ENCODE measurements at places on chromosomes 2 and 18.

DNA sequence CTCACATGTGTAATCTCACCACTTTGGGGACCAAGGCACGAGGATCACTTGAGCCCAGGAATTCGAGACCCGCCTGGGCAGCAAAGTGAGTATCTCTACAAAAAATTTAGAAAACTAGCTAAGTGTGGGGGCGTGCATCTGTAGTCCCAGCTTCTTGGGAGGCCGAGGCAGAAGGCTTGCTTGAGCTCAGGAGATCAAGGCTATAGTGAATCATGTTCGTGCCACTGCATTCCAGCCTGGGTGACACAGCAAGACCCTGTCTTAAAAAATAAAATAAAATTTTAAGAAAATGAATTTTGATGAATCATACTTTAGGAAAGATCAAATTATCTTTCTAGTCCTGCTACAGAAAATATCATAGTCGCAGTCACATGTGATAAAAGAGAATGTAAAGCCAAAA is 46.9 kb downstream of the CABYR start:
- DNase-seq = no peak

DNA sequence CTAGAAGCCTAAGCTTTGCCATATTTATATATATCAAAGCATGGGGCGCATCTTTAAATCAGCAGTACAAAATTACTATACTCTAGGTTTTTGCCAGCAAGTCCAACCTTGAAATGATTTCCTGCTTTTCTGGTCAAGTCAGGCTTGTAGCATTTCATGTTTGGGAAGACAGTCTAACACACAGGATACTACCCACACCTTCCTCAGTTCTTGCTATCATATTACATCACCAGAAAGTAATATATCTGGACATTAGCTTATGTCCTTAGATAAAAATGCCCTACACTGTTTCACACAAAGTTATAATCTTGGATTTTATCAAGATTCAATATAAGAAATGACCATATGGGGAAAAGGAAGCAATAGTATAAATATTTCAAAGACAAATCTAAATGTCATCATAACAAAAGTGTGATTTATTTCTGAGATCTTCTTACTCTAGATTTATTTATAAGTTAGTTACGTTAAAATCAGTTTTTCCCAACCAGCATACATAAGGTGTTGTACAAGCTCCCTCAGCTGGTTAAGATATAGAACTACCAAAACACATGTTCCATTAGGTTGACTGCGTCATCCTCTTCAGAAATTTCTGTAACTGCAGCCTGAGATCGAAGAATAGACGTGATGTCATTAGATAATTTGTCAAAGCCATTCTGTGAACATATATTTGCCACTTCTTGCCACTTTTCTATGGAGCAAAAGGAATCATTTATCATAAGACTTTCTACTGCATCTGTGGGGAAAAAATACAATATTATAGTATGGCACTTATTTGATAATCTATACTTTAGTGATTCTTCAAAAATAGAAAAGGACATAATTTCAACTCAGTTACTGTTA is 56.6 kb downstream of the CLHC1 start:
- DNase-seq = peak; percentile 32

DNA sequence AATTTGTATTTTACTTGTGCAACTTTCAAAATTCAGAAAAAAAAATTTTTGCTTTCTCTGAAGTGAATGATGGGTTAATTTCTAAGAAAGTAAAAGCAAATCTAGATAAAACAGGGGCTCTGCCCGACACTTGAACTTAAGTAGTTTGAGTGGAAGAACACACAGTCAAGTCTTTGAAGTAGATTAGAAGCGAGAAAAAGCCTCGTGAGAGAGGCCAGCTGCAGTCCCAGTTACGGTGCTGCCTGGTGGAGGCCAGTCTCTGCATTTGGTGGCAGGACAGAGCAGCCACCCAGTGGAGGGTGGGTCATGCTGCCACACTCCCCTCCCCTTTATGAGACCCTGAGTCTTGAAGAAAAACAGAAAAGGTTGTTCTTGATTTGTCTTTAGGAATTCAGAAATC is 81.8 kb downstream of the INPP5D start:
- DNase-seq = no peak

DNA sequence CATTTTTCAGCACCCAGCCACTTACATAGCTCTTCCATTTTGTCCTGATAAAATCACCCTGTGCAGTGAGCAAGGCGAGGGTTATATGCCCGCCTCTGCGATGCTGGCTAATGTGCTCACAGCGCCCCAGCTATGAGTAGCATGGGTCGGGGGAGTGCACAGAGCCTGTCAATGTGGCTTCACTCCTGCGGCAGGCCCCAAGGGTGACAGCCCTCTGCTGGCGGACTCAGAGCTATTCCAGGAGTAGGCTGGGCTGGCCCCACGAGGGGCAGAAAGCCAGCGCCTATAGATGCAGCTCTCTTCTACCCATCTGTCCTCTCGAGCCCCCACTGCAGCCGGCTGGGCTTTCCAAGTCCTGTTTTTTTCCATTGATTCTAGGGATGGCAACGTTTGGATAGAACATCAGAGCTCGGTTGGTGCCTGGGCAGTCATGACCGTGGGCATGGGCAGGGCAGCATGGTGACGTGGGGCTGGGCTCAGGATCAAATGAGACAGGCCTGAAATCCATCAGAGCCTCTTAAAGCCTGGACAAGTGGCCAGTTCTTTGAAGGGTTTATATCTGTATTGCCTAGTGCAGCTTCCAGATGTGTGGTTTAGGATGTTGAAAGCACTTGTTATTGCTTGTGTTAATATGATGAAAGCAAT is 134.7 kb downstream of the MCFD2 start:
- no peak for DNase-seq

GRCh38 chr2:181300600-181301291 is 156.4 kb upstream of the ITGA4 start:
- no peak for DNase-seq
